Fibroblast of skin of scalp (primary cell): ENCODE measurements at places on chromosomes 16 and 17.

GRCh38 chr17:65389949-65390348, 171.5 kb downstream of the AXIN2 start:
- peak; percentile 77 for DNase-seq

- no peak for DNase-seq
Observed at GRCh38 chr16:79407005-79407404, 193.5 kb downstream of the MAF start.

GRCh38 chr17:17062356-17062755, 20.1 kb downstream of the MPRIP start:
- DNase-seq, result peak; percentile 42

GRCh38 chr17:57739402-57740234, 5.5 kb downstream of the CCDC182 start:
- DNase-seq, result no peak

DNA sequence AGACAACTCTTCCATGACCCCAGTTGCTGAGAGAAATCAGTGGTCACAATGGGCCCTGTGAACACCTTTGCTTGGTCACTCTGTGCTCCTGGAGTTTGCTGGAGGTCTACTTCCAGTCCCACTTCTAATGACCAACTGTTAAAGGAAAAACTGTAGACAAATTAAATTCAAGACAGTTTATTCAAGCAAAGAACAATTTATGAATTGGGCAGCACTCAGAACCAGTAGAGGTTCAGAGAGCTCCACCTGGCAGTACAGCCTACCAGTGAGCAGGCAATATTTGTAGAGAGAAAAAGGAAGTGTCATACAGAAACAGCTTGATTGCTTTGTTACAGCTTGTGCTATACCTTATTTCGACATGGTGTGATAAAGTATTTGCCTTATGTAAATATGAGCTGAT, 116.5 kb downstream of the HS3ST3B1 start:
- no peak for DNase-seq

DNA sequence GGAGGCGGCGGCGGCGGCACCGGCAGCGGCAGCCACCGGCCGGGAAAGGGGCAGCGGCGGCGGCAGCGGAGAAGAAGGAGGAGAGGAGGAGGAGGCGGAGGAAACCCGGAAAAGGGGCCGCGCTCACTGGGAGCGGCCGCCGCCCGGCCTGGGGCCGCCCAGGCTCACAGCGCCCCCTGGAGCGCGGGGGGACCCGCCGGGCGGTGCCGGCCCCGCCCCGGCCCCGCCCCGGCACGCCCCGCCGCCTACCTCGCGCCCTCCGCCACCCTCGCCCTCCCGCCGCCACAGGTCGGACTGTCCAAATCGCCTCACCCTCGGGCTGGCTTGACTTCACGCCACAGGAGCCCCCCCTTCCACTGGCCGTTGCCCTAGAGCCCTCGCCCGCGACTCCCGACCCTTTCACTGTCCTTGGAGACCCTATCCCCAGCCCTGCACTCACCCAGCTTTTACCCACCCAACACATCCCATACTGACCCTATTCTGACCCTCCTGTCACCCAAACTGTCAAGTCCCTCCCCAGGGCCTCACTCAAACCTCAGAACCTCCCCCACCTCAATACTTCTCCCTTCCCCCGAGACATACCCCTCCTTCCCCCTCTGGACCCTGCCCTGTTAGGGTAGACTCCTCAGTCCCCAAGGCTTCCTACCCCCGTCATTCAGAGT, at the start of gene CSNK2A2:
Gene CSNK2A2 (minus strand): TSS at position 85 of the 662 bp plus-strand sequence. CDS start 370 bp downstream, outside the sequence.
- peak; percentile 80 for DNase-seq

GRCh38 chr17:2192367-2193057, 111.1 kb downstream of the SMG6 start:
- DNase-seq, result peak; percentile 96

DNA sequence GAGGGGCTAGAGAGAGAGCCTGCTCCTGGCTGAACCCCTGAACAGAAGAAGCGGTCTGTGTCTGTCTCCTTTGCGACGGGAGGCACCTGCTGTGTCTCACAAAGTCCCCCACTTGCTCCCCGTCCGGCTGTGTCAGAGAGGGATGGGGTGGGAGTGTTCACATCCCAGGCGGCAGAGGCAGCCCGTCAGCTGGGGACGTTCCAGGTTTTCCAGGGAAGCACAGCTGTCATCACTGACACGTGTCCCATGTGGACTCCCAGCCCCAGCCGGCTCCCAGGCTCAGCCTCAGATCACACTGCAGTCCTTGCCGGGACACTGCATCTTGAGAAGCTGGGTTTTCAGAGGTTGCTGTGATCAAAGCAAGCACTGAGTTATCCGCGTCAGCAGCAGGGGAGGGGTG, 1.6 kb downstream of the TELO2 start:
- no peak for DNase-seq

GRCh38 chr16:56941092-56941491, 9.2 kb downstream of the HERPUD1 start:
- no peak for DNase-seq

DNA sequence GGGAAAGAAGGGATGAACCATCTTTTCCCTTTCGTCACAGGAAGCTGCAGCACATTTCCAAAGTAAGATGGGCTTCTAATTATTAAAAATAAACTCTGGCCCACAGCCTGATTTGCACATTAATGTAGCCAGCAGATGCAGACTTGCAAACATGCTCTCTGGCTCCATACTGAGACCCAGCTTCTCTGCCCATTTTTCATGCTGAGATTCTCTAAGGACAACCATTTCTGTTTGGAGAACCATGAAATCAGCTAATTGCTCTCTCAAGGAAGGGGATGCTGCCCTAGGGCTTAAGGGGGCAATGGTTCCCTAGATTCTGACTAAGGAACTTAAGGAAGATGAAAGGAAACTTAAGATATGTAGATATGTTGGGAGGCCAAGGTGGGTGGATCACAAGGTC, 63.0 kb upstream of the CES5A start:
- DNase-seq, result no peak

DNA sequence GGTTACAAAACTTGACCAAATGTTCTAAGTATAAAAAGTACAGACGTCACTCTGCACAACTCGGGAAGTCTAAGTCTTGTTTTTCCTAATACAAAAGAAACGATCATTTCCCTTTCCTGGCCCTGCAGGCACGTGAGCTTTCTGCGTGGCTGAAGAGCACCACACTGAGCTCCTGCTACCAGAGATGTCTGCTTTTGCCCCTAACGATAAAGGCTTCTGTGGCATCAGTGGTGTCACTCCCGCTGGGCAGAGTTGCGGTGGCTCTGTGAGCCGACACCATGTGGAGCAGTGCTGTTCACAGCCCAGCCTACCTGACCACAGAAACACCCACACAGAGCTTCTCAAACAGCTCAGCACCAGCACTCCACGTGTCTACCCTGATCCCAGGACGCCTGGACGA, 20.5 kb downstream of the EMC8 start:
- no peak for DNase-seq

- no peak for DNase-seq
Observed at GRCh38 chr16:87056551-87056950, 260.6 kb downstream of the C16orf95 start.

GRCh38 chr16:27748868-27749546, 199.1 kb downstream of the KATNIP start:
- peak; percentile 56 for DNase-seq

DNA sequence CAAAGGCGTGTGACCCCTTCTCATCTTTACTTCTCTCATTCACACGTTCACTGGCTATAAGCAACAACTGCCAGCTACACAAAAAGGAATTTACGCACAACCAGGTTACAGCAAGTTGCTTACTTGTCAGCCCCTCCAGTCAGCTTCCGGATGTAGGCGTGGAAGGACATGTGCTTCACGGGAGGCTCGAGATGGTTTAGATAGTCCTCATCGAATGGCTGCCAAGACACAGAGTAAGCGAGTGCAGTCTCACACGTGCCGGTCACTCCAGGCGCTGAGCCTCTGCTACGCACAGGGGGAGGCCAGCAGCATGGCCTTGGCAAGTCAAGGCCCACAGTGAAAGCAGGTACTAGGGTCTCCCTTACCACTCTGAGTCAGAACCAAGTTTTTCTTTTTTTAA, 28.3 kb downstream of the NPLOC4 start:
- DNase-seq, result no peak

- peak; percentile 39 for DNase-seq
Observed at GRCh38 chr17:49557312-49558024, 18.2 kb upstream of the NXPH3 start.

GRCh38 chr16:28107232-28107631, 43.7 kb upstream of the GSG1L start:
- no peak for DNase-seq

- DNase-seq, result peak; percentile 90
Observed at GRCh38 chr16:30921748-30922419, 1.5 kb upstream of the FBXL19 start.

- no peak for DNase-seq
Observed at GRCh38 chr17:1087381-1088241, 90.7 kb downstream of the TIMM22 start.

DNA sequence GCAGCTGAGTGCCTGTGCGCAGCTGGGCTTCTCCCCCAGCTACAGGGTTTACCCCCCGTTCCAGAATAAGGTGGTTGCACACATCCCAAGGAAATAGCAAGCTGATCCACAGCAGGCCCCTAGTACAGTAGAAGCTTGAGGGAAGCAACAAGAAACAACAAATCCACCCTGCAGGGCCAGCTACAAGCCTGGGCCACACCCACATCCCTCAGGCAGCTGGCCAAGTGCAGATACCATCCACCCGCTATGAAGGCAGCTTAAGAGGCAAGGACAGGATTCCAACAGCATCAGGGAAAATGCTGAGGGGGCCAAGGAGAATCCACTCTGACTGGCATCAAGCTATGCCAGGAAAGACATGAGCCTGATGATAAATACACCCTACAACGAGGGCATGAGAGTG, 66.9 kb upstream of the RCVRN start:
- peak; percentile 76 for DNase-seq

DNA sequence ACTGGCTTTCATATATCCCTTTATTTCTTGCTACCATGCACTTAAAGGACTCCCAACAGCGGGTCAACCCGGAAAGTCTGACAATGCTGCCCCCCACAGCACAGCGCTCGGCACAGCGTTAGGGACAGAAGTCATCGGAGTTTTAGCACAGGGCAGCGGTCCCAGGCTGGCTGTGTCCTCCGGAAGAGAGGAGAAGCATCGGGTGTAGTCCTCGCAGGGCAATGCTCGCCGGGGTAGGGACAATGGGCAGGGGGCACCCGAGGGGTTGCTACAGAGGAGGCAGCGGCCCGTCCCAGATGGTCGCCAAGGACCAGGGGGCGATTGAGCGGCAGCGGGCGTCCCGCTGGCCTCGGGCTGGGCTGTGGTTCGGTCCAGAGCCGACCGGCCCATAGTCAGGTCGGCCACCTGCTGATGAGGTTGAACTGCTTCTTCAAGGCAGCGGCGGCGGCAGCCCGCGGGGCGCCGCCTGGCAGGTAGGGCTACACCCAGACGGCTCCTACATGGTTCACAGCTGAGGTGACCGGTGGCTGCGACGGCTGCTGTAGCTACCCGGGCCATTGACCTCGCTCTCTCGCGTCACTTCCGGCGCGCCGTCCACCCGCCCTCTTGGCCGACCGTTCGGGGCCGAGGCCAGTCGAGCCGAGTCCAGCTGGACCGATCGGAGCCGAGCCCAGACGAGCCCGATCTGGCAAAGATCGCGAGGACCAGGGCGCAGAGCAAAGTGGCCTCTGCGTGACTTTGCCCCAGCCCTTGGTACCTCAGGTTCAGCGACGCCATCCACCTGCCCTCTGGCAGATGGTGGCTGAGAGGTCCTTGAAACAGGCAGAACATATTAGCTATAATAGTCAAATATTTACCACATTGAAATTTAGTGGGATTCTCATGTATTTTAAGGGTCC, 4.7 kb upstream of the LCMT1 start:
- DNase-seq, result peak; percentile 82

- peak; percentile 90 for DNase-seq
Observed at GRCh38 chr17:59753522-59754467, 46.3 kb downstream of the VMP1 start.

DNA sequence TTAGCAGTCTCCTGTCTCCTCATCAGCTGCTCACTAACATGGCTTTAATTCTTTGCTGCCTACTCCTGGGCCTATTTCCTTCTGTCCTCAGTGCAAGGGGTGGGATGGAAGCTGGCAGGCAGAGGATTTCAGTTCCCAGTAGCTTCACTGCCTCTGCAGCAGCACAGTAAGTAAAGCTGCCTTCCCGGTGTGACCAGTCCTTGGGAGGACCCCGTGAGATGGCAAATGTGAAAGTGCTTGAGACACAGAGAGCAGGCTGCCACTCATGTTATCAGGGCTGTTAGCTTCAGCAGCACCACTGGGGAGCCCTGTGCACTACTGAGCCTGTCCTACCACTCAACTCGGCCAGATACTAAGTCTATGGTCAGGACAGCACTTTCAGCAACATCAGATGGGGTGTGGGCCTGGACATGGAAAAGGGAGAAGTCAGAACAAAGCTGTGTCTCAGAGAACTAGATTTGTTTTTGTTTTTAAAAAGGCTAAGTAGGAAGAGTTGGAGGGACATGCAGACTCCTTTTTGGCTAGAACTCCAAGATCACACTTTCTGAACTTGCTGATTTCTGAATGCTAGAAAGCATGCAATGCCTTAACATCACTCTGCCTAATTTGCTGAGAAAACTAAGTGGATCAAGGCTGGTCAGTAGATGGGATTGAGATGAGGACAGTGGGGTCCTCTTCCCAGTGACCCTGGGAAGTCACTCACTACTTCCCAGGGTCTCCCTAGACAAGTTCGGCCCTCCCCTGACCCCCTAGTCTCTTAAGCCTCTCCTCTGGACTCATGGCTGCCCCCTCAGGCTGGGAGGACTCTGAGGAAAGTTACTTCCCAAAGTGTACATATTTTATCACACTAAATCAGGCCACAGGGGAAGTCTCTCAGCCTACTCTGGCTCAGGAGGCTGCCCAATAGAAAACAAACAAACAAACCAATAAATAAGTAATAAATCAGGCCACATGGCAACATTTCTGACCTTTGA, 1.1 kb downstream of the ACSF2 start:
- DNase-seq, result peak; percentile 31

GRCh38 chr17:38719943-38720641, 10.0 kb upstream of the CISD3 start:
- no peak for DNase-seq

- DNase-seq, result no peak
Observed at GRCh38 chr17:59941131-59941530, 23.4 kb downstream of the RNFT1 start.

DNA sequence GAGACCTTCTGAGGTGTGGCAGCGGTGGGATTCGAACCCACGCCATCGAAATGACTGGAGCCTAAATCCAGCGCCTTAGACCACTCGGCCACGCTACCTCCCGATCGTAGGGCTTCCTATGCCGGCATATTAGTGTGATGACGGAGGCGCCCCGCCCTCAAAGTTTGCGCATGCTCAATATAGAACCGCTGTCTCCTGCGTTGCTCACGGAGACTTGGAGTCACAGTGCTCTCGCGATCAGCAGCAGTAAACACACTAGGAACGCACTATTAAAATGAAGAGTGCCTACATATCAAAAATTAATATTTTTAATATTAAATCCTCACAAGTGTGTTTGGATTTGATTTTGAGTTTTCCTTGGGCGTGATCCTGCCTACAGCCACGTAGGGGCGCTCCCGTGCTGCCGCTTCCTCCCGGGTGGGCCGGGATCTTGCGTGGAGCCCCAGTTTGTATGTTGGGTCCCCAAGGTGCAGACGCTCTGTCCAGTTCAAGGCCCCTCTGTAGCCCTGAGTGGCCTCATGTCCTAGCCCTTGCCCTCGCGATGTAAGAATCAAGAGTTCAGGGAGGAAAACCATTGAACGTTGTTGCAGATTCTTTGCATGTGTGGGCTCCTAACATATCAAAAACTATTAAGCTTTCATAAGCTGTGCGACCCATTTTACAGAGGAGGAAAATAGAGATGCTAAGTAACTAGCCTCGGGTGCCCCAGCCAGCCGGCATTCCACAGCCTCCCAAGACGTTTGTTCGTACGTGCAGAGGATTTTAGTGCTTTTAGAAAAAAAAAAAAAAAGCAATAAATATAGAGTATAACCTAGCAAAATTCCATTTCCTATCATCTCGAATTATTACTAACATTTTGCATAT, 10.2 kb upstream of the EEF2K start:
- peak; percentile 90 for DNase-seq

- peak; percentile 63 for DNase-seq
Observed at GRCh38 chr17:70314096-70314495, 144.8 kb downstream of the KCNJ2 start.
